ENCODE measurements at places on chromosomes 1 and 21.

GRCh38 chr1:183246436-183246835 lies 60.4 kb downstream of the LAMC2 start:
- no peak for DNase-seq

DNA sequence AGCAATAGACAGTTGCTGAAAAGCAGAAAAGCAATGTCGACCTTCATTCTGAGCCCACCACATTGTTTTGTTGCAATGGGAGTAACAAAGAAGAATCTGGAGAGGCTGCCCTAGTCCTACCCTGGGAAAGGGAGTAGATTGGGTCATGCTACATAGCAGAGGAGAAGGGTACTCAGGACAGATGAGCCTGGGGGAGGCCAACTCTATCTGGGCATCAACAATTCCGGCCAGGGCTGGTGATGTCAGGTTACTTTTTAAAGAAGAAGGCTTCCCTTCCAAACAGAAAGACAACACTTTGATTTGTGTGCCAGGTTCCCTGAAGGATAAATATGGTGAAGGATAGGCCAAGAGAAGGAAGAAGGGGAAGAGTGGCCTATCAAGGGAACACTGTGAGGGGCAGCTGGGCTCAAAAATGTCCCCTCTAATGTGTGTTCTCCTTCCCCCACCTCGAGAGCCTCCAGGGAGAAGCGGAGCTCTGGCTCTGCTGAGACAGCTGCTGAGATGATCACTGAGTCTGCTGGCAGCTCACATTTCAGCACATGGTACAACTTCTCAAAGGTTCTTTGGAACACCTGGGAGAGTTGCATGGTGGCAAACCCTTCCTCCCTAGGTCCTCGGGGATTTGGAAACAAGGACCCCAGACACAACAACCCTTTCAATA lies 3.2 kb upstream of the ADIPOR1 start:
- DNase-seq: no peak

- DNase-seq: no peak
Observed at GRCh38 chr1:13792419-13792818, 92.4 kb downstream of the PRDM2 start.

- no peak for DNase-seq
Observed at GRCh38 chr1:192491804-192492554, 83.6 kb upstream of the RGS1 start.

- DNase-seq: no peak
Observed at GRCh38 chr1:26468911-26469310, 3.3 kb upstream of the HMGN2 start.

- DNase-seq: no peak
Observed at GRCh38 chr1:240092301-240093119, 827 bp downstream of the FMN2 start.

DNA sequence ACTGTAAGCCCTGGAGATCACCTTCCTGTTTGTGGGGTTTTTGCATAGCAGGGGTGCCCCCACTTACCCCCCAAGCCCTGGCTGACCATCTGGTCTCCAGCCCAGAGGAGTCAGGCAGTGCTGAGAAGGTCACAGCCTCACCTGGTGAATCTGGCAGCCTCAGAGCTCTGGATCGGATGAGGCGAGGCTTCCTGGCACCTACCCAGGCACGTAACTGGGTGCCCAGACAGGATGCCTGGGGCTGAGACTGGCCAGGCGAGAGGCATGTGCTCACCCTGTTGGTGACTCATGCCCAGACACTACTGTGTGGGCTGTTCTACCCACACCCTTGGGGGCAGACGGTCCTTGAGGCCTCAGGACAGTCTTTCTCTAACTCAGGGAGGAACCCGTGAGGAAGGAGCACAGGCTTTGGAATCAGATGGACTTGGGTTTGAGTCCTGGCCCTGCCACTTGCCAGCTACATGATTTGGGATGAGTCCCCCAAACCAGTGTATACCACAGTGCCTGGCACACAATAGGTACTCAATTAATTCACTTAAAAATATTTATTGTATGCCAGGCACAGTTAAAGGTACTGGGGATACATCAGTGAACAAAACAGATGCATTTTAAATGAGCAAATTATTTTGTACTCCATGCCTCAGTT lies 15.1 kb upstream of the PADI3 start:
- no peak for DNase-seq

GRCh38 chr1:204145033-204145504 lies 6.8 kb downstream of the ETNK2 start:
- no peak for DNase-seq

- no peak for DNase-seq
Observed at GRCh38 chr1:224252479-224252878, 69.4 kb downstream of the DEGS1 start.

- no peak for DNase-seq
Observed at GRCh38 chr1:45884700-45885099, 81.3 kb downstream of the MAST2 start.

- no peak for DNase-seq
Observed at GRCh38 chr1:209989525-209989924, 51.5 kb downstream of the SYT14 start.

GRCh38 chr1:228968891-228969606 lies 233.8 kb downstream of the RHOU start:
- DNase-seq: no peak

- no peak for DNase-seq
Observed at GRCh38 chr1:65688848-65689247, 103.8 kb upstream of the PDE4B start.

DNA sequence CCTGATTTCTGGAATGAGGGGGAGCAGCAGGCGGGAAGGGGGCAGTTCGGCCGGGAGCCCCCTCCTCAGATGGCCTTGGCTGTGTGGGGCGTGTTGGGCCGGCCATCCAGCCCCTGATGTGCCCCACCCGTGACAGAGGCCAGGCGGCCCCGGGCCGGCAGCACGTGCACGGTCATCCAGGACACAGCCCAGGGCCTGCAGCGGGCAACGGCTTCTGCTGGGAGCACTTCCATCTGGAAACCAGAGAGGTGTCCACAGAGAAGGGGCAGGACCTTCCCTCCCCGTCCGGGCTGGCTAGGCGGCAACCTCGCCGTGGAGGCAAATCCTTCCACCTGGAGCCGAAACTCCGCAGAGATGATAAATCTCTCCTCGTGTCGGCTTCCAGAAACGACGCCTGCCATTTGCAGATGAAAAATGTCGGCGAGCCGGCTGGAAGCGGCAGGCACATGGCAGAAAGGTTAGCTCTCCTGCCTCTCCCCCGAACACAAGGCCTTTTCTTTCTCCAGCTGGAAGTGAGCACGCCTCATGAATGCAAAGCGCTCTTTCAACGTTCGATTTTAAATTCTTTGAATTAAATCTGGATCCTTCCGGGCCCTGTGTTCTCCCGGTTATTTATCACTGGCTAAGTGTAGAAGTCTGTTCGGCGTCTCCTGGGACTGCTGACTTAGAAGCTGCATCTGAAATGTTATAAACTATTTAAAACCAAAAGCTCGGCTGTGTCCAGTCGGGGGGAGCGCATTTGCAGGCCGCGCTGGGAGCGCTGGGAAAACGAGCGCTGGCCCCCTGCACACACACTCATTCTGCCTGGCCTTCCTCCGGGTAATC lies 9.4 kb upstream of the ACTRT2 start:
- no peak for DNase-seq

DNA sequence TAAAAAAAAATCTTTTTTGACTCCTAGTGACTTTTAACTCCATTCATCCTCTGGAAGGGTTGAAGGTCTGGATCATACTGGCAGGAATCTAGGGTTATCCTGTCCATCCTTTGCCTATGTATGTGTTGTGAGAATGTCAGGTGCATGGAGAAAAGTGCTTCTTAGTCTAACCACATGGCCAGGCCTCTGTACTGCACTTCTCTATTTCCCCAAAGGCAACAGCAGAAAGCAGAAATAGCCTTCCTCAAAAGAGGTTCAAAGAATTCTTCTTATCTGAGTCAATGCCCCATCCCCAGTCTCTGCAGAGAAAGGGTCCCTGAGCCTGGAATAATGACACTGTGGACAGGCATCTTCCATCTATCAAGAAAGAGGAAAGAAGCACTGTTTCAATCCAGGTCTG lies 85.7 kb upstream of the CD34 start:
- no peak for DNase-seq

DNA sequence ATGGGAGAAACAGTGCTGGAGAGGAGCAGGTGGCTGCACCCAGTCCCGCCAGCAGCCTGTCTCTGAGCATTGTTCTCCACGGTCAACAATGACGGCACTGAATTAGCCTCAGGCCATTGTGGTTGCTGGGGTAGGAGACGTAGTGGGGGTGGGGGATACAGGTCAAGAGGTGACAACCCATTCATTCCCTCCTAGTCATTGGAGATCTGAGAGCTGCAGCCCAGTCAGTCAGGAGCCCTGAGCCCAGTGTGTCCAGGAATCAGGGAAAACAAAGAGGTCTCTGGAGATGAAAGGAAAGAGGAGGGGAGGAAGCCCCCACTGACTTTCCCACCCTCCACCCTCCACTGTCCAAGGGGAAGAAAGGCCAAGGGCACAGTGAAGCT lies 15.3 kb downstream of the SMIM12 start:
- no peak for DNase-seq

GRCh38 chr1:116334868-116335635 lies 38.0 kb upstream of the ATP1A1 start:
- DNase-seq: no peak

- no peak for DNase-seq
Observed at GRCh38 chr21:41121785-41122415, 46.1 kb upstream of the BACE2 start.

DNA sequence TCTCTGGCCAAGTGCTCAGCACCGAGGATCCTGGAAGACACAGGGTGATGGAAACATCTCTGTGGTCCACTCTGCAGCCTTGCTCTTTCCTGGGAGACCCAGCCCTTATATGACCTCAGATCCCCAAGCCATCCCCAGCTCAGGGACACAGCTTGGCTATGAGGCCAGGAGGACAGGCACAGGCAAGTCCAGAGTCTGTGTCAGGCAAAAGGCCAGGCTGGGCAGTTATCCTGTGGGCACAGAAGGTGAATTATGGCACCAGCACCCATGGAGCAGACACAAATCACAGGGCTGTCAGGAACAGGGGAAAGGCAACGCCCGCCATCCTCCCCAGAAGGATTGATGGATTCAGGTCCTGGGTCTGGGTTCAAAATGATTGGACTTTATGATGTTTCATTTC lies 52.1 kb upstream of the SCMH1 start:
- DNase-seq: no peak

DNA sequence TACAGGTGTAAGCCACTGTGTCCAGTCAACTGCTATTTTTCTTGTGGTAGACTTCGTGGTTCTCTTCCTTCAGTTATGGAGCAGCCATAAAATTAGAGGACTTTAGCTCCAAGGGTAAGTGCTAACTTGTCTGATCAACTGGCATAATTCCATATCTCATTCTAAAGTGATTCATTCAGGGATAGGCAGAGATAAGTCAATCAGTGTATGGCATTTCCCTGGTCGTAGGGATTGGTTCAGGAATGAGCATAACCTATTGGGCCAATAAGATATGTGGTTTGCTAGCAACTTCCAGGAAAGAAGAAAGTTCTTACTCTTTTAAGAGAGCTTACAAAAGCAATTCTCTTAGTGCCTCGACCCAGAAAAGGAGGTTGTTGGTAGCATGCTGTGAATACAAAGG lies 4.7 kb upstream of the ZSWIM5 start:
- DNase-seq: no peak

DNA sequence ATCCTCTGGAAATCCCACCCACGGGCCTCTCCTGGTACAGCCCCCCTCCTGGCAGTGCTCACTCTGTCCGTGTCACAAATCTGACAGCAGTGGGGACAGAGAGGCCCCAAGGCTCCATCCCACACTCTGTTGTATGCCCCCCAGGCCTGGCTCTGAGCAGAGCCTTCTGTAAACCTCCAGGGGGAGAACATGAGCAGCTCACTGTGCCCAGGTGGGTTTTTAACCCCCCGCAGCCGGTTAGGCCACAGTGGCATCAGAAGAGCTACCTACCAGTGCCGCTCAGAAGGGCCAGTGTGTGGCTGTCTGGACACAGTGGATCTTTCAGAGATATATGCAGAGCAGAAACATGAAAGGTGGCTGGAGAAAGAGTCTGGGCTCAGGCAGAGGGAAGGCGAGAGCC lies 12.0 kb upstream of the GPR153 start:
- DNase-seq: no peak

DNA sequence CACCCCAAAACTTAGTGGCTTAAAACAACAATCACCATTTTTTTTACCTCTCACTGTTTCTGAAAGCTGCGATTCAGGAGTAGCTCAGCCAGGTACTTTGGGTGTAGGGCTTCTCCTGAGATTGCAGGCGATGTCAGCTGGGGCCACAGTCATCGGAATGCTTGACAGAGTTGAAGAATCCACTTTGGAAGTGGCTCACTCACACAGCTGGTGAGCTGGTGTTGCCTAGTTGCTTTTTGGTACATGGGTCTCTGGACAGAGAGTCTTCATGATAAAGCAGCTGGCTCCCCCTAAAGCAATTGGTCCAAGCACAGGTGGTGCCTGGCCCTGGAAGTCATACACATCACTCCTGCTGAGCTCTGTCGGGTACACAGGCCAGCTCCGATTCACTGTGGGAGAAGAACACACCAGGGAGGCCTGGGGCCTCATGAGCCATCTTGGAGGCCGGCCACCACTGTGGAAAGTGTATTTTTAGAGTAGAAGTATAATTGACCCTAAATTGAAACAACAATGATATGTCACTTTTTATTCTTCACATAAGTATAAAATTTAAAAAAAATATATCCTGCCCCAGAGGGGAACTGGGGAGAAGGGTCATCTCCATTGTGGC lies 75.2 kb upstream of the GALNT2 start:
- no peak for DNase-seq

GRCh38 chr1:100404821-100405220 lies 52.5 kb downstream of the CDC14A start:
- DNase-seq: no peak

DNA sequence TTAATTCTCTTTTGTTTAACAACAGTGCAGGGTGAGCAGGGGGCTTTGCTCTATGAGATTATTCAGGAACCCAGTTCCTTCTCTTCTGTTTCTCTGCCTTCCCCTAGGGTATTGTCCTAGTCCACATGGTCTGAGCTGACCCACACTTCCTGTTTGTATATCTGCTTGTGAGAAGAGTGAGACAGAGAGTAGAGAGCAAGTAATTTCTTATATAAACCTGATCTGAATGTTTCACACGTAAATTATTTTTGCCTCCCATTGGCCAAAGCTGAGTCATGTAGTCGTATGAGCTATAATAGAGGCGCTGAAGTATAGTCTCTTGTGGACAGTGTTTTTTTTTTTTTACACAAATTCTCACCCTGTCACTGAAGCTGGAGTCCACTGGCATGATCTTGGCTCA lies 134.2 kb upstream of the SERTAD4 start:
- DNase-seq: no peak

DNA sequence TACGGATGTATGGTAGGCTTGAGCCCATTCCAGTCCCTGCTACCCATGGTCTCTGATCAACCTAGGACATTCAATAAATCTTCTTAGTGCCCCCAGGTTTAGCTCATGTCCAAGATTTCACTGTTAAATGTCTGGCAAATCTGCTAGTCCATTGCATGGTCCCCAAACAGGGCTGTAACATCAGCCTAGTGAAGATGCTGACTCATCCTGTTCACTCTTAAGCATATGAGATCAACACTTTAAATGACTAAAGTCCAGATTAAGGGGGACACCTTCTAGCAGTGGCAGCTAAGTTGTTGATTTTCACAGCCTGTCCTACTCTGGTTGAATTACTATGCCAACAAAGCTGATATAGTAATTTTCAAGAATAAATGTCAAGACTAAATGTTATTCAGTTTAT lies 46.5 kb upstream of the NUF2 start:
- no peak for DNase-seq

- no peak for DNase-seq
Observed at GRCh38 chr1:156675210-156676113, 1.7 kb downstream of the NES start.

- DNase-seq: no peak
Observed at GRCh38 chr1:103180660-103181059, 72.3 kb upstream of the COL11A1 start.

- no peak for DNase-seq
Observed at GRCh38 chr1:84303314-84303830, 1.9 kb downstream of the SAMD13 start.
